ENCODE measurements at places on chromosomes 7 and 10.

- DNase-seq = no peak
These were observed 19.2 kb downstream of the PLA2G12B start for GRCh38 chr10:72935361-72935760.

- no peak for DNase-seq
These were observed 88.3 kb upstream of the KIAA1217 start for GRCh38 chr10:24120646-24121045.

GRCh38 chr10:20474064-20474463 is 423.0 kb downstream of the NEBL start:
- no peak for DNase-seq

GRCh38 chr7:83824214-83824613 is 175.3 kb upstream of the SEMA3E start:
- no peak for DNase-seq

DNA sequence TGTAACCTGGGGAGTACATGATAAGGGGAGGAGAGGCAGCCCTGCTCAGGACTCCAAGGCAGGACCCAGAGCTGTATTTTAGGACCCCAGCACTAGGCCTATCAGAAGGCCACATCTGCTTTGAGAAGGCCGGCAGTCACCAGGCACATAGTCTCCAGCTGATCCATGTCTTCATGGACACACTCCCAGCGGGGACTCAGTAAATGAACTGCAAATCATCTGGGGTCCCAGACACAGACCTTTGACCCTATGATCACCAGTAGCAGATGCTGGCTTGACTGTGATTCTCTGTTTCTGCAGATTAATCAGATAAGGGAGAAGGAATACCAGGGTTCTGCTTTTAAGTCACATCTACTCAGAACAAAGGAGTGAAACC is 341.4 kb upstream of the PODXL start:
- no peak for DNase-seq

GRCh38 chr10:94324609-94325233 is 38.0 kb downstream of the NOC3L start:
- no peak for DNase-seq

DNA sequence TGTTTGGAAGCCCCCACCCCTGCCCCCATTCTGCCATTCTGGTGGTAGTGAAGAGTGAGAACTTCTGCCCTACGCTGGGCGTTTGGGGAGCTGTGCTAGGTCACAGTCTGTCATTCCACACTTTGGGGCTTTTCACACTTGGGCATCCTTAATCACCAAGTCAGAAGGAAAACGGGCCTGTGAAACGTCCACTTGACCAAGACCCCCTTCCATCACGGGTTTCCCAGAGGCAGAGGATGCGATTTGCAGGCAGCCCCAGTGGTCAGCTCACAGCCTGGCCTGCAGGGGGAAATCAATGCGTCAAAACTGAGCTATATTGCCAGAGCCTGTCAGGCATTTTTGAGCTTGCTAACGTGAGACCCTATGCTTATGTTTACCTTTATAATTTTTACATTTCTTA is 663.3 kb upstream of the MGMT start:
- no peak for DNase-seq

GRCh38 chr10:88971221-88972061 is 18.9 kb upstream of the ACTA2 start:
- DNase-seq = no peak

DNA sequence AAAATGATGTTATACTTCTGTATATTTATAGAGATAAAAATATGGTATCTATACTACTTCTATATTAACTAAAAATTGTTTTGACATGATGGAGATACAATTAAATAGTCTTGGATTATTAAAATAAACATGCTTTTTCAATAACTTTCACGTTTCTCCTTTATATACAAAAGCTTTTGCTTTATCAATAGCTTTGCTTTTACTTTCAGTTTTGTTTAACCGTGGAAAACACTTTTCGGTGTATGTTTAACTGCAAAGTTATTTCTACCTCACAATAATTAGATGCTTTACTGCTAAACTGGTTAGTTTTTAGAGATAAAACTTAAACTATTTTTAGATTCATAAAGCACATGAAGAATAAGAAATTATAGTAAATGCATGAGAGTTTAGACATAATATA is 432.1 kb upstream of the PCDH15 start:
- DNase-seq = no peak

DNA sequence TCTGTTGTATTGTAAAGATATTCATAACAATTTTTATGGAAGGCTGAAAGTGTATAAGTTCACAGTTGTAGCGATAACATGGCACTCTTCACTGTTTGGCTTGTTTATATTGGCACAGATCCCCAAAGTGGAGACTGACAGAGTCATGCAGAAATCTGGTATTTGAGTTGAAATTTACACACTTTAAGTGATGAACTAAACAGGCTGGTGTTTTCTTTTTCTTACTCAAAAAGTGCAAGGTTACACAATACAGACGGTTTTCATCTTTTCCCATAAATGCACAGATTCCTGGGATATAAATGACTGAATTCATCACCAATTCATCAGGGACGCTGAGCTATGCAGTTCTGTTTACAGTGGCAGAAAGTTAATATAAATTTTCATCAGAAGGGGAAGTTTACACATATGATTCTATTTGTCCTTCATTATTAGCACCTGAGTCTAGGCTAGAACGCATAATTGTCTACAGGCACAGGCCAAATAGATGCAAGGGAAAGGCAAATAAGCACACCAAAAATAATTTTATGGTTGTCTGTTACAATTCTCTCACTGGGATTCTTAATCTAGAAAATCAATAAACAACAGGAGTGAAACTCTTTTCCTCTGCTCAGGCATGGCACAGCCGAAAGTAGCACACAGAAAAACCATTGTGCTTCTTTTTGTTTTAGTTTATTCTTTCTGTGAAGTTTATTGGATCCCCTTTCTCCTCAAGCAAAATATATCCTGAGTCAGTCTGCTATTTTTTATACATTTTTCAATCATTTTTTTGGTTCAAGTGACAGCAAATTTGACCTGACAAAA is 88.0 kb downstream of the FOXP2 start:
- no peak for DNase-seq

DNA sequence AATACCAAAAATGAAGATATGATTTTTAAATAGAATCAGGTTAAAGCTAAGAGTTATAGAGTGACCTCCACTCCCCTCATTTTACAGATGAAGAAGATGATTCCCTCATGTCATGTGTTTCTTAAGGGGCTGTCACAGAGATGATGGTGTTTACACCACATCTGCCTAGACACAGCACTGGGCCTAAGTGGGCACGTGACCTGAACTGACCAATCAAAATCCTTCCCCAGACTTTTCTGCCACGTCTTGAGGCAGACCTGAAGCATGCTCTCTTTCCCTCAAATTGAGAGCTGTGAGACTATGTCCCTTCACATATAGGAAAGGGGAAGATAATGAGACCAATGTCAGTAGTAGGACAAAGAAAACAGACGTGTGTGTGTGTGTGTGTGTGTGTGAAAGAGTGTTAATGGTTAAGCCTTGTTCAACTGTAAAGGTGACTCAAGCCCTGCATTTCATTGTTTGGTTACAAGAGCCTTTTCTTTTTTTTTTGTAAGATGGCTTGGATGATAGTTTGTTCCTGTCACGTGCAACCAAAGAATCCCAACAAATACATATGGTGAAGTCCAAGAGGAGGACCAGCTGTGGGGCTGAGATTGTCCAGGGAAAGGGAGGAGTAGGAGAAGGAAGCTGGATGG is 172.8 kb upstream of the AOAH start:
- no peak for DNase-seq

DNA sequence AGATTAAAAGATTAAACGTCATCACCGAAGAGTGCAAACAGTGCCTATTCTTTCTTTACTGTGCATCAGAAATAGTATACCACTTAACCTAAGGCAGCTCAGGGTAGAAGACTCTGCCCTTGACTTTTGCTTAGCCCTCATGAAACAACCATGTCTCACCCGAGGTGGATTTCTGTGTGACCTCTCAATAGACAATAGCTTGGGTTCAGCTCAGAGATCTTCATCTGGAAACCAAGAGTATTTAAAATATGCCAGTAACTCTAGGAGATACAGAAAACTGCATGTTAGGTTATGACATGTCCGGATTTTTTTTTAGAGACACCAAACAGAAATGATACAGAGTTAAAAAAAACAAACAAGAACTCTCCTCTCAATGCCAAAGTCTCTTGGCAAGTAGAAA is 75.8 kb downstream of the JAZF1 start:
- no peak for DNase-seq

- no peak for DNase-seq
These were observed 234.5 kb downstream of the SORCS3 start for GRCh38 chr10:104875561-104875960.

DNA sequence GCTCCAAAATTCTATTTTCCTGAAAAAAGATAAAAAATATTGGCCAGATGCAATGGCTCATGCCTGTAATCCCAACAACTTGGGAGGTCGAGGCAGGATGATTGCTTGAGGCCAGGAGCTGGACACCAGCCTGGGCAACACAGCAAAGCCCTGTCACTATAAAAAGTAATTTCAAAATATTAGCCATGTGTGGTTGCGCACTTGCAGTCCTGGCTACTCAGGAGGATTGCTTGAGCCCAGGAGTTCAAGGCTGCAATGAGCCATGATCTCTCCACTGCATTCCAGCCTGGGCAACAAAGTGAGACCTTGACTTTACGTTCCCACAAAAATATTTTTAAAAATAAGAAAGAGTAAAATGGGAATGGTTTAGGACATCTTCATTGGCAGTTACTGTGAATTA is 104.1 kb upstream of the AFAP1L2 start:
- DNase-seq = no peak

DNA sequence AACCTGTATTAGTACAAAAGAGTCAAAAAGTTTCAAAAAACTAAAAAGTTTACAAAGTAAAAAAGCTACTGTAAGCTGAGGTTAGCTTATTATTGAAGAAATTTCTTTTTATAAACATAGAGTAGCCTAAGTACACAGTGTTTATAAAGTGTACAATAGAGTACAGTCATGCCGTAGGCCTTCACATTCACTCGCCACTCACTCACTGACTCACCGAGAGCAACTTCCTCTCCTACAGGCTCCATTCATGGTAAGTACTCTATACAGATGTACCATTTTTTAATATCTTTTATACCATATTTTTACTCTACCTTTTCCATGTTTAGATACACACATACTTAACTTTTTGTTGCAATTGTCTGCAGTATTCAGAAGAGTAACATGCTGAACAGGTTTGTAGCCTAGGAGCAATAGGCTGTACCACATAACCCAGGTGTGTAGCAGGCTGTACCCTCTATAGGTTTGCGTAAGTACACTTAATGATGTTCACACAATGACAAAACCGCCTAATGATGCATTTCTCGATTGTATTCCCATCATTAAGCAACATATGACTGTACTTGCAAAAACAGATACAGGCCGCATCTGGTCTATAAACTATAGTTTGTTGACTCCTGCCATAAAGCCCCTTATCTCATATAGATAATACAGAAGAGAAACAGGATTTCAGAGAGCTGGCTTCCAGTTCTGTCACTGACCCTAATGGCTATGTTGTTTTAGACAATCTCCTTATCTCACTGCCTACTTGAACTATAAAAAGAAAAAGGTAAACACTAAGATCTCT is 438.8 kb downstream of the HTR7 start:
- no peak for DNase-seq

GRCh38 chr7:55587687-55588378 is 15.5 kb upstream of the VOPP1 start:
- DNase-seq = no peak

- DNase-seq = no peak
These were observed 34.0 kb upstream of the DGKB start for GRCh38 chr7:14936554-14936953.

GRCh38 chr10:71029411-71029892 is 141.1 kb upstream of the PCBD1 start:
- DNase-seq = no peak

- DNase-seq = no peak
These were observed 92.2 kb upstream of the LRRC4 start for GRCh38 chr7:128123291-128124037.

Measured in activated naive CD4-positive, alpha-beta T cell (primary cell).